ENCODE measurements at places on chromosomes 5 and 9.

- DNase-seq: no peak
Measured at GRCh38 chr5:92567831-92568450, 1013.1 kb downstream of the NR2F1-AS1 start.

- no peak for DNase-seq
Measured at GRCh38 chr5:62584391-62584790, 5.8 kb downstream of the LRRC70 start.

DNA sequence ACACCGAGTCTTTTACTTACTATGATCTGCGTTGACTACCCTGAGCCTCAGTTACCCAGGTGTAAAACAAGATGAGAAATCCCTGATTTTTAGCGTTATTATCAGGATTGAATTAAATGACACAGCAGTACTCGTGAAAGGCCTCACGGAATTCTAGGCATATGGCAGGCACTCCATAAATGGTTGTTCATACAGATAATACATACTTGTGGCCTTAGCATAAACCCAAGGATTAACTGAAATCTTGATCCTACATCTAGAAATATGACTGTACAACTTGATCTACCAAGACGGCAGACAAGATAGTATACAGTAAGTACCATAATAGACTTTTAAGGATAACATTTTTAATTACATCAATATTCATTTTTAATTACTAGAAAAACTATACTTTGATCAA is 409.8 kb downstream of the BNC2 start:
- no peak for DNase-seq

DNA sequence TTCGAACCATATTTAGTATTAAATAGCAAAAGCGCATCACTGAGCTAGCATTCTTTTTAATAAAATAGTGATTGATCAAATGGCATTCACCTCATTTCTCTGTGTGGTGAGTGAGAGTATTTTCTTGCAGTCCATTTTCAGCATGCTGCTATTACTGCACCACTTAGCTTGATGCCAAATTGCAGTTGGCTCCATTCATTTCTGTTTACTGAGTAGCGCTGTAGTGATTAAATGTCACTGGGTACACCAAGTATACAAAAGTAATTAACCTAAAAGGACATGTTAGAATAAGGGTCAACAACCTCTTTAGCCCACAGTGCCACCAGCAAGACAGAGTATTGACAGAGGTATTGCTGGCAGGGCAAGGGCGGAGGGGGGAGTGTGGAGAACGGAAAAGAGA is 122.0 kb downstream of the TLE4 start:
- no peak for DNase-seq

DNA sequence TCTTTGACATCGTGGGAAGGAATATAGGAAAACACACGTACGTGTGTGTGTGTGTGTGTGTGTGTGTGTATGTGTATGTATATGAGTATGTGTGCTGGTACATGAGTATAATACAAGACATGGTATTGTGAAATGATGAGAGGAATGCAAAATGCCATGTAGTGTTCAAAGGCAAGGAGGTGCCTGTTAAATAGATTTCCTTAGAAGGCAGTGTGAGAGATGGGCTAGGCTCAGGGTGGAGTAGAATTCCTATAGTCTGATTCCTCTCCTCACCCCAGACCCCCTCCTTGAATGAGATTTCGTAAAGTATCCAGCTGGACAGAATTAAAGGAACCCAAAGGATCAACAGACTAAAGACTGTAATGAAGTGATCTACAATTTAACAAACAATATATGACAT is 11.1 kb downstream of the GPR21 start:
- DNase-seq: no peak

- no peak for DNase-seq
Measured at GRCh38 chr9:106860721-106861639, 2.0 kb upstream of the ZNF462 start.

DNA sequence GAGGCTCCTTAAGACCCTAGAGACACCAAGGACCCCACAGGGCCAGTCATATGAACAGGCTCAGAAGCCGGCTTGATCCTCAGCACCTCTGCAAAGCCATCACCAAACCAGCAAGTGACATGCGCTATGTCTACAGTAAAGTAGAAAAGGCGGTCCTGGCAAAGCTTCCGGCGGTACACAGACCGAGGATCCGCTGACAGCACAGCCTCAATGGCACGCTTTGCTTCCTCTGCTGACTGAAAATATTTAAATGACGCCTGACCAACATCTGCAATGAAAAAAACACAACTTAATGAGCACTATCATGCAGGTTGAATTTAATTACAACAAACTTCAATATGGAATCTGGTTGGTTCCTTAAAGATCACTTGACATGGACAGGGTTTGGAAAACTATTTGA is 17.6 kb downstream of the TRMO start:
- DNase-seq: no peak

GRCh38 chr9:36717276-36717675 is 144.6 kb downstream of the MELK start:
- DNase-seq: no peak

GRCh38 chr5:152595405-152595804 is 190.3 kb upstream of the NMUR2 start:
- DNase-seq: no peak
